SHP77 treated with DMSO at 0.1 percent for 48 hours (cell line): ENCODE measurements at places on chromosomes 6 and 20.

DNA sequence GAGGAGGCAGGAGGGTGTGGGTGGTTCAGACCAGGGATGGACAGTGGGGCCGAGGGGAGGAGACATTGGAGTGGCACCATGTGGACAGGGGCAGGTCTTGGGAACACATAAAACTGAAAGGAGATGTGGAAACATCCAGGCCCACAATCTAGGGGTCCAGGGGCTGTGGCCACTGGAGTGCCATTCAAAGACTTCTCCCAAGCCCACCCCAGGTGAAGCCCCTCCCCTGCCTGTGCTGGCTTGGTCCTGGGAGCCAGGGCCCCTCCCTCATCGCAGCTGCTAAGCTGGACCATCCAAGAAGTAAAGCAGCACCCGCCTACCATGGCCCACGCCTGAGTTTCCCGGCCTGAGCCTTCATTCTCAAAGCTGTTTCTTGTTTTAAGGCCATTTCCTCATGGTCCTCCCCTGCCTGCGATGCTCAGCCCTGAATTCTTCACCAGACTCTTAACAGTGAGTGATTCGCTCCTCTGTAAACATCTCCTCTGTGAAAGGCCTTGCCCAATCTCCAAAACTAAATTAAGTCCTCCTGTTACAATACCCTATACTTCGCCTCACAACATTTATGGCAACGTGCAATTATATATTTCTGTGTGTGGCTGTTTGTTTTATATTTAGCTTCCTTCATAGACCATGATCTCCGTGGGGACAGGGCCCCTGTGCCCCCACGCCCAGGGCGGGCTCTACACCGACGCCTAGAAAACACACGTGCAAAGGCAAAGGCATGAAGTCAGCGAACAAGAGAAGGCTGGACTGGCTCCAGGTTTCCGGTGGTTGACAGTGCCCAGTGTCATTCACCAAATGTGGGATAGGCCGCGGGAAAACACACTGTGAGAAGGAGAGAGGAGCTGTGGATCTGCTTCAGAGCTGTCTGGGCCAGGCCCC lies 267.8 kb downstream of the ERMARD start:
- no peak for DNase-seq

- DNase-seq = no peak
These were observed 16.5 kb downstream of the MTHFD1L start for GRCh38 chr6:150881911-150882481.

- DNase-seq = peak; percentile 69
These were observed 556 bp upstream of the SCAF8 start for GRCh38 chr6:154732538-154733182.

GRCh38 chr20:57106692-57107091 lies 159.7 kb downstream of the BMP7 start:
- no peak for DNase-seq

DNA sequence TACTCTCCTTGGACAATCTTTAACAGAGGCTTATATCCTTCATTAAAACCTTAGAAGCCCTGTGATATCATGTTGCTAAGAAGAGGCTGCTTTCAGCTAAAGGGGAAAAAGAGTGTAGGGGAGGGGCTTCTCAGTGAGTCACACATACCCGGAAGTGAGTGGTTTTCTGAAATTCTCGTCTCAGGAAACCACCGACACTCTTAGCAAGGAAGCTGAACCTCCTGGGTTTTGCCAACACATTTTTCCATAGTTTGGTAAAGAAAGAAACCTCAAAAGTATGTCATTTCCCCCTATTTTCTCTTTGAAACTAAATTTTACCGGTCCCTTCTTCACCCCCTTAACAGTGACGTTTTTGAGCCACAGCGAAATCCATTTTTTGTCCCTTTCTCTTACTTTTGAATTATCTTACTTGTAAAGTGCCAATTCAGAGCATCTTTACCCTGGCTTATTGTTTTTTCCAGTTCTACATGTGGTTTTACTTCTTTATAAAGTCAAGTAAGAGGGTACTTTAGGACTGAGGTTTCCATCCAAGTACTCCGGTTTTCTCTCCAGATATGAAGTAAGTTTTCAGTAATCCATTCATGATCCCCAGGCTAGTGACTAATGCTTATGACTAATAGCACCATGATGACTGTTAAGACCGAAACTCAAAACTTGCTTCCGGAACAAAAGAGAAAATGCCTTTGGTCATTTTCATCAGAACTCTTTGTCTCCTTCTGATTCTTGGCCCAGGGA lies 219.3 kb downstream of the ARHGAP18 start:
- DNase-seq = no peak

DNA sequence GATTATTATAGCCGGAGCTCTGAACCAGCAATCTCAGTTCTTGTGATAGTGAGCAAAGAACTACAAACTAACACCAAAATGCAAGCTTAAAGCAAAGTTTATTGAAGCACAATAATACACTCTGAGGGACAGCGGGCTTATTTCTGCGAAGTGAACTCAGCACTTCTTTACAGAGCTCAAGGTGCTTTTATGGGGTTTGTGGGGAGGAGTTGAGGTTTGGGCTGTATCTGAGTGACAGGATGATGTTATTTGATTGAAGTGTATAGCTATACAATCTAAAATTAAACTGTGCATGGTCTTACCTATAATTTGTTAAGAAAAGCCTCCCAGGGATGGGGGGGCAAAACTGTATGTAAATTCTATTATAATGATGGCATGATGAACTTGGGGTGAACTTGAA lies 1.0 kb upstream of the HFE start:
- DNase-seq = no peak

DNA sequence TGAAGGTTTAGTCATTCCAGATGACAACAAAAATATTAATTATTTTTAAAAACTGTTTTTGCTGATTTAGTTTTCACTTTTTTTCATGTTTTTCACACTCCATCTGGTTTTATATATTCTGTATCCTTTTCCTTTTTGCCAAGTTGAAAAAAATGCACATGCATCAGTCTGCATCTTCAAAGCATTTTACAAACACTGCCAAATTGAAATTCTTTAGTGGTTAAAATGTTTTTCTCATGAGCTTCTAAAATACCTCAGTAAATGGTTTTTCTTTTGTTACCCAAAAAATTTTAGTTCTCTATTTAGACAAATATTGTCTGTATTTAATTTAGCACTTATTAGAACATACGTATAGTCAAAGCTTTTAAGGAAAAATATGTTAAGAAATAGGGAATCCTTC lies 386.9 kb upstream of the HSF2 start:
- DNase-seq = no peak

DNA sequence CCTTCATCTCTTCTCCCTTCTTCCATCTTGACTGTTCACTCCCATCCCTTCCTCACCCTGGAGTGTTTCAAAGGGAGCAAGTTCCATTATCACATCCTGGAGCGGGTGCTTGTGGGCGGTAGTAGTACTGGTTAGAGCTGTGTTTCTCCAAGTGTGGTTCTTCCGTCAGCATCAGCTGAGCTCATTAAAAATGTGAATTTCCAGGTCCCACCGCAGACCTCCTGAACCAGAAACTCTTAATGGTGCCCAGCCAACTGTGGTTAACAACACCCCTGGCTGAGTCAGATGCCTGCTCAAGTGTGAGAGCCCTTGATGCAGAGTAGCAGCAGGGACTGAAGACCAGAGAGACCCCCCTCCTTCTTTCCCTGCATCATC lies 24.4 kb downstream of the ANGPT4 start:
- DNase-seq = no peak

DNA sequence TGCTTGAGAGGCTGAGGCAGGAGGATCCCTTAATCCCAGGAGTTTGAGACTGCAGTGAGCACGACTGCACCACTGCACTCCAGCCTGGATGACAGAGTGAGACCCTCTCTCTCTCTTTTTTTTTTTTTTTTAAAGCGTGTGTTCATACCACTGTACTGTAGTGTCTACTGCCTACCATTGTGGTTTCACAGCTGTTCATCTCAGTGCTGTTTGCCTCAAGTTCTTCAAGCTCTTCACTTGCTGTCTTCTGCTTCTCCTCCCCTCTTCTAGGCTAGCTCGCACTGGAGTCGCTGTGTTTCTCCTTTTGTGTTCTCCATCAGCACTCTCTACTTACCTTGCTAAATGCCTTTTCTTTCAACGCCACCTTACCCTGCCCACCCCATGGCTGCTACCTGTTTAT lies 7.4 kb downstream of the FOXO3 start:
- DNase-seq = no peak

DNA sequence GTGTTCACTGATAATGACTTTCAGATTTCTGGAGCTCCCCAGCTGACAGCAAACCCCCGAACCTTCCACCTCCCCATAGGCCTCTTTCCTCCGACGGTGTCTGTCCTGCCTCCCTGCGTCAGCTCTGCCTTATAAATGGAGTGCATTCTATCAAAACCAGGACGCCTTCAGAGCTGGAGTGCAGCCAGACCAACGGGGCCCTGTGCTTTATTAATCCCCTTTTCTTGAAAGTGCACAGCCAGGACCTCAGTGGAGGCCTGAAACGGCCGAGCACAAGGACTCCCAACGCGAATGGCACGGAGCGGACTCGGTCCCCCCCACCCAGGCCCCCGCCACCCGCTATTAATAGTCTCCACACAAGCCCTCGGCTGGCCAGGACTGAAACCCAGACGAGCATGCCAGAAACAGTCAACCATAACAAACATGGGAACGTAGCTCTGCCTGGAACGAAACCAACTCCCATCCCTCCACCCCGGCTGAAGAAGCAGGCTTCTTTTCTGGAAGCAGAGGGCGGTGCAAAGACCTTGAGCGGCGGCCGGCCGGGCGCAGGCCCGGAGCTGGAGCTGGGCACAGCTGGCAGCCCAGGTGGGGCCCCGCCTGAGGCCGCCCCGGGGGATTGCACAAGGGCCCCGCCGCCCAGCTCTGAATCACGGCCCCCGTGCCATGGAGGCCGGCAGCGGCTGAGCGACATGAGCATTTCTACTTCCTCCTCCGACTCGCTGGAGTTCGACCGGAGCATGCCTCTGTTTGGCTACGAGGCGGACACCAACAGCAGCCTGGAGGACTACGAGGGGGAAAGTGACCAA lies 42.3 kb upstream of the NAA20 start:
- no peak for DNase-seq

- DNase-seq = no peak
These were observed 5.4 kb downstream of the TGM3 start for GRCh38 chr20:2301164-2301622.

DNA sequence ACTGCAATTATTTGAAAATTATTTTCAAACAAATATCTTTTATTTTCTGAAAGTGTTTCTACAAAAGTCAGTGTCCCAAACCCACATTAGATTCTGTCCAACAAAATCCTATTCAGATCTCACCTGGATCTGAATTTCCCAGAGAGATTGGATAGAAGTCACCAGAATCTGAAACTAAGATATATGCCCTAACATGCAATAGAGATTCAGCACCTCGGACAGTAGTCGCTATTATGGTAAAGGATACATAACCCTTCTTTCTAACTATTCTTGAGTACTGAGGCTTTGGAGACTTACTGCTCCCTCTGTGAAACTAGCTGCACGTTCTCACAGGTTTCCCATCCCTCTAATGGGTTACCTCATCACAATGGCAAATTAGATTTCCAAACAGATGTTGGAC lies 151.4 kb downstream of the ID4 start:
- no peak for DNase-seq

GRCh38 chr20:38905375-38905774 lies 20.8 kb upstream of the FAM83D start:
- DNase-seq = no peak

- DNase-seq = no peak
These were observed 20.1 kb downstream of the HLA-DMB start for GRCh38 chr6:32920715-32921114.

DNA sequence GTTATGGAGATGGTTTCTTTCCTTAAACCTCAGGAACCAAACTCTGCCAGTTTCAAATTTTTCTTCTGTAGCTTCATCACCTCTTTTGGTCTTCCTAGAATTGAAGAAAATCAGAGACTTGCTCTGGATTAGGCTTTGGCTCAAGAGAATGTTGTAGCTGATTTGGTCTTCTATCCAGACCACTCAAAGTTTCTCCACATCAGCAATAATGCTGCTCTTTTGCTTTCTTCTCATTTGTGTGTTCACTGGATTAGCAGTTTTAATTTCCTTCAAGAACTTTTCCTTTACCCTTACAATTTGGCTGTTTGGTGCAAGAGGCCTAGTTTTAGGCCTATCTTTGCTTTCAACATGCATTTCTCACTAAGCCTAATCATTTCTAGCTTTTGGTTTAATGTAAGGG lies 78.1 kb upstream of the PLCB4 start:
- no peak for DNase-seq

GRCh38 chr6:41878246-41878645 lies 16.9 kb downstream of the USP49 start:
- no peak for DNase-seq

DNA sequence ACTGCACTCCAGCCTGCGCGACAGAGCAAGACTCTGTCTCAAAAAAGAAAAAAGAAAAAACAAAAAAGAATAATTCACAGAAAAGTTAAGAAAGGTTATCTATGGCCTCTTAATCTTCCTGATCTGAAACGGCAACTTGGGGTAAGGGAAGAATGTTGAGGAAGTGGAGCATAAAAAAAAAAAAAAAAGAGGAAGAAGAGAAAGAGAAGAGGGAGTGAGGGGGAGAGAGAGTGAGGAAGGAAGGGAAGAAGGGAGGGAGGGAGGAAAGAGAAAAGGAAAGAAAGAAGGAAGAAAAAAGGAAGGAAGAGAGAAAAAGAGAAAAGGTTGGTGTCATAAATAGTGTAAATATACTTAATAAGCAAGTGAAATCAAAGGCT lies 68.9 kb upstream of the NCOA3 start:
- no peak for DNase-seq

DNA sequence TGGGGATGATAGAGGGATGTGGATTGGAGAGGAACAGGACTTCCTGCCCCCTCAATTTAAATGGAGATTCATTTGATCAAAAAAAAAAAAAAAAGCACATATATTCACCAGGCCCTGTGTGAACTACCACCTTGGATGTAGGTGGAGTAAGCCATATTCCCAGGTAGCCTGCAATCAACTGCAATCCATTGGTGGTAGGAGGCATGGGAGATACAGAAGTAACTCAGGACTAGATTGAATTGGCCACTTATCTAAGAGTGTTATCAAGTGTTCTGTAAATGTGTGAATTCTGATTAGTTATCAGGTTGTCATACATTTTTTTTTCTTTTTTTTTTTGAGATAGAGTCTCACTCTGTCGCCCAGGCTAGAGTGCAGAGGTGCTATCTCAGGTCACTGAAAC lies 124.1 kb upstream of the ESR1 start:
- no peak for DNase-seq

- DNase-seq = no peak
These were observed 16.6 kb downstream of the DSE start for GRCh38 chr6:116387374-116387773.
